ENCODE measurements at places on chromosomes 11 and 22. TPM values are rescaled to one million over a fixed set of nuclear protein-coding genes. Genes with fewer than 3 reads are reported as not detected.

GRCh38 chr11:1071571-1072115, 3.0 kb upstream of the MUC2 start:
- no peak for DNase-seq

ASPHD2 gene
- total RNA-seq: 1.1 TPM

- peak; percentile 53 for DNase-seq
Observed at GRCh38 chr11:75578977-75579376, 16.9 kb downstream of the SERPINH1 start.

- DNase-seq: no peak
Observed at GRCh38 chr11:67651976-67652781, 1.6 kb upstream of the ACY3 start.

GRCh38 chr11:32333320-32333991, 101.9 kb downstream of the WT1 start:
- DNase-seq: peak; percentile 11

MS4A4E gene
- total RNA-seq: not detected

OR51A4 gene
- not detected for total RNA-seq

DNA sequence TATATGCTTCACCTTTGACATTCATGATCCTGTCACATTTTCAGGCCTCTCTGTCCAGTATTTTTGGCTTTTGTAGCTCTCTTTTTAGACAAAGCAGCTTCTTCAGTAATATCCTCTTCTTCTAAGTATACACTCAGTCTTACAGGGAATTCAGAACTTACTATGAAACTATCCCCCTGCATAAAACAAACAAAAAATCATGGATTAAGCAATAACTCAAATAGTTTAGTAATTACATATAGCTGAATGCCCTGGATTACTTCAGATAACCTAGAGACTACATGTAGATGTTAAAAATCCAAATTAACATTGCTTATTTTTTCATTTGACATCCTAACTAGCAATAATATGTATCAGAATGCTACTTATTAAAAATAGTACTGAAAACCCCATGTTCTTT, 5.2 kb downstream of the TAF1D start:
- no peak for DNase-seq

DNA sequence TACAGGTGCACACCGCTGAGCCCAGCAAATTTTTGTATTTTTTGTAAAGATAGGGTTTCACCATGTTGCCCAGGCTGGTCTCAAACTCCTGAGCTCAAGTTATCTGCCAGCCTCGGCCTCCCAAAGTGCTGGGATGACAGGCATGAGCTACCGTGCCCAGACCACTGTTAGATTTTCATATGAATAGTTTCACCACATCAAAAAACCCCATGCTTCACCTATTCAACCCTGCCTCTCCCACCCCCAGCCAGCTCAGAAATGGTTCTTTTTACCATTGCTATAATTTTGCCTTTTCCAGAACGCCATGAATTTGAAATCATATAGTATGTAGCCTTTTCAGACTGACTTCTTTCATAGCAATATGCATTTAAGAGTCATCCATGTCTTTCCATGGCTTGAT, 37.9 kb downstream of the CDPF1 start:
- DNase-seq: no peak

DNA sequence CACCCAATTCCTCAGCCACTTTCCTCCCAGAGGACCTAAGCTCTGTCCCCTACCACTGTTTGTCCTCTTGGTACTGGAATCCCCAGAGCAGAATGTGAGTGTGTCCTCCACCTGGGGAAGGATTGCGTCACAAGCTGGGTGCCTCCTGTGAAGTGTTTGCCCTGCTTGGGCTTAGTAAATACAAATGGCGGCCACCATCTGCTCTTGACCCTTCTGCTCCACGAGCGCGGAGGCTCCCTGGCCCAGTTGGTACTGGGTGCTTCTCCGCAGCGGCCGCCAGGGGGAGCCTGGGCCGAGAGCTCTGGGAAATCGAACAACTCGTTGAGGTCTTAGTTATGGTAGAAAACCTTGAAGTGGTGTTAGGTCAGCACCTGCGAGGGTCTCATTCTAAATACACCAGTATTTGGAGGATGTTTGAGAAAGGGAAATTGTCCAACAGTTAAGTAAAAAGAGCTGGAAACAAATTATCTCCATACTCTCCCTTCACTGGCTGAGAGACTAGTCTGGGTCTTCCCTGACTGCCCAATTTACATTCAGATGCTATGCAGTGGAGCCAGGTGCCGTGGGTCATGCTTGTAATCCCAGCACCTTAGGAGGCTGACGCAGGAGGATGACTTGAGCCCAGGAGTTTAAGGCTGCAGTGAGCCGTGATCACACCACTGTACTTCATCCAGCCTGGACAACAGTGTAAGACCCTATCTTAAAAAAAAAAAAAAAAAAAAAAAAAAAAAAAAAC, 74.6 kb upstream of the TEAD1 start:
- DNase-seq: peak; percentile 16

DNA sequence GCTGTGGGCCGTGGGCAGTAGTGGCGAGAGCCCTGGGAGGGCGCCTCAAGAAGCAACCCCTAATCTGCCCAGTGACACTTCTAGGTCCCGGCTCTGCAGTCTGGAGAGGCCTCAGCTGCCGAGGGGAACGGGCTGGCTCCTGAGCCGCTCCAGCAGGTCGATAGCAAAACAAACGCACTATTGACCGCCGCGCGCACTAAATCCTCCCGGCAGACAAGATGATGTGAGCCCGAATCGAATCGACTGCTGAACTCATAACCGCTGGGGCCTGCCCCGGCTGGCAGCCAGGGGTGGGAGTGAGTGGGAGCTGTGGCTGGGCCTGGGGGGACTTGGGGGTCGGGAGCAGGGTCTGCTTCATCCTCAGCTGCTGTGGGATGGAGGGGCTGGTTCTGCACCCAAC, 36.1 kb downstream of the FLRT1 start:
- DNase-seq: no peak

DNA sequence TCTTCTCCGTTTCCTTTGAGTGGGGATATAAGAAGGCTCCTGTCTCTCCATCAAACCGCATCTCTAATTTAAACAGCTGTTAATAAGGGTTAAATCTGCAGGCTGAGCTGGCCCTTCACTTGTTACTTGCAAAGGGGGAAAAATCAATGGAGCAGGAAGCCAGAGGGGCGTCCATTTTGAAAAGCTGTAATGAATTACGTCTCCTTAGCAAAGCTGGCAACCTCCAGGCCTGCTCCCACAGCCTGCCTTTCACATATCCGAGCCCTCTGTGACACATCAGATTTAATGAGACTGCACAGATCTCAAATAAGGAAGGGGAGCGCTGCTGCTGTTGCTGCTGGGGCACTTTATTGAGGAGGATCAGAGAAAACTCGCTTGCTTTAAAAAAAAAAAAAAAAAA, 320.8 kb downstream of the BLID start:
- no peak for DNase-seq

BATF2 gene
- total RNA-seq: 0.44 TPM

C11orf87 gene
- not detected for total RNA-seq

DNA sequence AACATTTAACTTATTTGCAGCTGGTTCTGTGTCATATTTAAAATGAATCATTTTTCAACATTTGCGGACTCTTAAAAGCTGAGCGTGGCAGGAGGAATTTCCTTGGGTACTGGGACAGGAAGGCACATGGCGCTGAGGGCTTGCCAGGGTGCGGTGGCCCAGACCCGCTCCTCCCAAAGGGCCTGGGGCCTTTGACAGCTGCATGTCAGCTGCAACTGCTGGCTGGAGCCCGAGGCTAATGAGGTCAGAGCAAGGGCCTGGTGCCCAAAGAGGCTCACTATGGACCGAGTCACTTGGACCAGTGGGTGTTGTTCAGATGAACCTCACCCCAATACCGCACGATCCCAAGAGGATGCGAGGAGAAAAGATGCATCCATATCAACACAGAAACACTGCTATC, 326.9 kb downstream of the CTTN start:
- DNase-seq: no peak

Measured in lung microvascular endothelial cell (primary cell).